ENCODE measurements at places on chromosomes 3 and 15. TPM values are rescaled to one million over a fixed set of nuclear protein-coding genes. Genes with fewer than 3 reads are reported as not detected.

The CTSH gene
- total RNA-seq = 57.3 TPM

The OR4M2 gene
- not detected for total RNA-seq

The DUOX1 gene
- total RNA-seq = 0.10 TPM

The PRR20G gene
- total RNA-seq = not detected

The SNRPN gene
- total RNA-seq = 33.6 TPM

The WNT5A gene
- not detected for total RNA-seq

The KNL1 gene
- total RNA-seq = 22.4 TPM

The GRK7 gene
- total RNA-seq = not detected

The SLC25A20 gene
- total RNA-seq = 17.4 TPM

The CYP19A1 gene
- 0.24 TPM for total RNA-seq

The PFKFB4 gene
- total RNA-seq = 15.5 TPM

The MUC13 gene
- total RNA-seq = not detected
